Activated naive CD4-positive, alpha-beta T cell treated with anti-CD3 and anti-CD28 coated beads for 36 hours (primary cell): ENCODE measurements at places on chromosomes 3 and 15. TPM values are rescaled to one million over a fixed set of nuclear protein-coding genes. Genes with fewer than 3 reads are reported as not detected.
A peak's percentile ranks its signal among the peaks of the same experiment; 100 is the strongest.

GRCh38 chr15:85354461-85354860 is 25.9 kb upstream of the AKAP13 start:
- H3K36me3 ChIP-seq: no peaks in the 10 kb centered on the region
- no peak overlapping the region for H3K4me3 ChIP-seq
- no peak for DNase-seq

GRCh38 chr15:67762610-67763368 is 62.5 kb upstream of the SKOR1 start:
- no peaks in the 10 kb centered on the region for H3K27me3 ChIP-seq
- H3K27ac ChIP-seq: peak overlapping the region; percentile 28
- peak; percentile 83 for DNase-seq
- no peak overlapping the region for H3K4me3 ChIP-seq

- H3K27me3 ChIP-seq: no peaks in the 10 kb centered on the region
- no peak overlapping the region for H3K27ac ChIP-seq
- H3K4me3 ChIP-seq: no peak overlapping the region
- peaks cover 29% of the 10 kb centered on the region for H3K4me1 ChIP-seq
- DNase-seq: no peak
Measured at GRCh38 chr3:14649466-14649865, 2.1 kb upstream of the CCDC174 start.

Gene ITIH4
- 2.2 TPM for total RNA-seq
